ENCODE measurements at places on chromosomes 7 and 10.

DNA sequence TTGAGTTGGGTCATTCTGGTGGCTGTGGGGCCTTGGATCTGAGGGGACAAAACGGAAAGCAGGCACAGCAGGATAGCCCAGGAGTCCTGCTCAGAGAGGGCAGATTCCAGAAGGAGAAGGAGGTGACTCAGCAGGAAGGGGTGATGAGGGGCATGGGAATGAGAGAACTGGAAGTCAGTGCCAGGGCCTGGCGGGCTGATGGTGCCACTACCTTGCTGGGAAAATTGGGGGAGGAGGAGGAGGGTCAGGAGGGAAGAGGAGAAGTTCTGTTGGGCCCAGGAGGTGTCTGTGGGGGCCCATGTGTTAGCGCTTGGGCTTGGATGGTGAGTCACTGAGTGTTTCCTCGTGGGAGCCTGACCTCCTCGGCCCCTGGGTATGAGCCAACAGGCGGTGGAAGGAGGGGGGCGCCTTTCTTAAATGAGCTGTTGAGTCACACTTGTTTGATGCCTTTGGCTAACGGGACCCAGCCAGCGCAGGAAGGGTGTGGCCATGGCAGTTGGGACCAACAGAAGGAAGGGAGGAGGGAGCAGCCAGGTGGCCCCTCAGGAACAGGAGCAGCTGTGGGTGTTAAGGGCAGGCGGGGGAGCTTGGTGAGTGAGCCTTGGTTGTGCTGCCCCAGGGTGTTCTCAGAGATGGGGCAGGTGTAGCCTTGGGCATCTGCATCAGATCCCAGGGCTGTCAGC lies 130.0 kb upstream of the BTBD16 start:
- DNase-seq = no peak

- DNase-seq = no peak
Measured at GRCh38 chr10:28036587-28036986, 37.7 kb upstream of the ODAD2 start.

DNA sequence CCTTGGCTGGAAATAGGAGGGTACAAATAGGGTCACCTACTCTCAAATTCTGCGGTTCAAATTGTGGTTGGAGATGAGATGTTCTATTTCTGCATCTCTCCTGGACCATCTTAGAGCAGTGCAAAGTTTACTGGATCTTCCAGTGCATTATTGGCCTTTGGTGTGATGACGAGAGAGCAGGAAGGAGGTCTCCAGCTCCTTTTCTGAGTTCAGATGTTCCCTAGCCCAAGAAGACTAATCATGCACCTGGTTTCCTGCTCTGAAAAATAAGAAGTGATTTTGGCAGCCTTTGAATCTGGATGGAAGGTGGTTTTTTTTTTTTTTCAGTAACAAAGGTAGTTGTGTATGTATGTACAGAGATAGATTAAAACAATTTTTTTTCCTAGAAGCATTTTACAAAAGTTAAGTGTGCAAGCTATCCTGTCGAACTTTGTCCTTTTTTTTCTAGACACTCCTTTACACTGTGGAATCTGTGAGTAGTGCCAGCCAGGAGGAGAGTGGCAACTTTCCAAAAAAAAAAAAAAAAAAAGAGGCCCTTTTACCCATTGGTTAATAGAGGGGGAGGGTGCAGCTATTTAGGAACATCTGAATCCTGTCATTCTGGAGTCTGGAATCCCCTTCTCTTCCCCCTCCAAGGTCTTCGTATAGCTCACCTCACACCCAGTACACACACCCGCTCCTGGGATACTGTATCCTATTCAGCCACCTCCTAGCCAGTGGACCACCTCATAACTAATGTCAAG lies 26.3 kb downstream of the PAPSS2 start:
- DNase-seq = no peak

GRCh38 chr10:103648251-103648635 lies 154.7 kb downstream of the NEURL1 start:
- no peak for DNase-seq

- no peak for DNase-seq
Measured at GRCh38 chr10:75049316-75050148, 61.9 kb upstream of the SAMD8 start.

DNA sequence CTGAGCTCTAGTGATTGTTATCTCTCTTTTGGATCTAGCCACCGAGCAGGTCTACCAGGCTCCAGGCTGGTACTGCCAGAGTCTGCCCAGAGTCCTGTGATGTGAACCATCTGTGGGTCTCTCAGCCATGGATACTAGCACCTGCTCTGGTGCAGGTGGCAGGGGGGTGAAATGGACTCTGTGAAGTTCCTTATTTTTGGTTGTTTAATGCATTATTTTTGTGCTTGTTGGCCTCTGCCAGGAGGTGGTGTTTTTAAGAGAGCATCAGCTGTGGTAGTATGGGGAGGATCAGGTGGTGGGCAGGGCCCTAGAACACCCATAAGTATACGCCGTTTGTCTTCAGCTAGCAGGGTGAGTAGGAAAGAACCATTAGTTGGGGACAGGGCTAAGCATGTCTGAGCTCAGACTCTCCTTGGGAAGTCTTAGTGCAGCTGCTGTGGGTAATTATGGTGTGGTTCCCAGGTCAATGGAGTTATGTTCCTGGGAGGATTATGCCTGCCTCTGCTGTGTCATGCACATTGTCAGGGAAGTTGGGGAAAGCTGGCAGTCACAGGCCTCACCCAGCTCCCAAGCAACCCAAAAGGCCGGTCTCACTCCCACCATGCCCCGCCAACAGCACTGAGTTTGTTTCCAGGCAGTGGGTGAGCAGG lies 81.8 kb downstream of the NPSR1 start:
- no peak for DNase-seq

DNA sequence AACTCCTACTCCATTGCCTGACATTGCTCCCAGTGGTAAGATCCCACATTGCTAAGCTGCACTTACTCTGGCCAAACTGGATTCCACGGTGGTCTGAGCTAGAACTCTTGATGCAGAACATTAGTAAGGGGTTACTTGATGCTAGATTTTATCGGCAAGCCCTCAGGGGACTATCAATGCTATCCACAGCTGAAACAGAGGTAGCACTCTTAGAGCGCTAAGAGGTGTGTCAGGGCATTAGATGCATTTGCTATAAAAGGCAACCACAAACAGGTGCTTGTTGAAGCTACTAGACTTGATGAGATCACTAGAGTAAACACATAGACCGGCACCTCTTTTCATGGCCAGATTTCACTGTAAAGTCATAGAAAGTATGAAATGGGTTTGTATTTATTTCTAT lies 116.3 kb downstream of the MDFIC start:
- DNase-seq = no peak

GRCh38 chr7:23207021-23207420 lies 25.2 kb downstream of the NUP42 start:
- no peak for DNase-seq

DNA sequence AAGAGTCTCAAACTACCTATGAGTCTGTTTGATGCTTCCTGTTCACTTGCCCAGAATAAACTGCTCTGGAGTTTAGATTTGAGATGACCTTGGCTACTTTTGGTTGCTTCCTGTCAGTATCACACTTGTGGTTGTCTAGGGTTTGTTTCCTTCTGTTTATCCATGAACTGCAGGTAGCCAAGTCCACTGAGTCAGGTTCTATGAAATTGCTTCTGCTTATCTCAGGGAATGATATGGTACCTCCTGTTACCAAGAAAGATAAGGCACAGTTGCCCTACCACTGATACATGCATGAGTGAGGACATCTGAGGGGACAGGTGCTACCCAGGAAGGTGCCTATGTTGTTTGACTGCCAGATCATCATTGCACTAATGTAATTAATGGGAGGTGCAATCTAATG lies 15.8 kb upstream of the EEPD1 start:
- no peak for DNase-seq

DNA sequence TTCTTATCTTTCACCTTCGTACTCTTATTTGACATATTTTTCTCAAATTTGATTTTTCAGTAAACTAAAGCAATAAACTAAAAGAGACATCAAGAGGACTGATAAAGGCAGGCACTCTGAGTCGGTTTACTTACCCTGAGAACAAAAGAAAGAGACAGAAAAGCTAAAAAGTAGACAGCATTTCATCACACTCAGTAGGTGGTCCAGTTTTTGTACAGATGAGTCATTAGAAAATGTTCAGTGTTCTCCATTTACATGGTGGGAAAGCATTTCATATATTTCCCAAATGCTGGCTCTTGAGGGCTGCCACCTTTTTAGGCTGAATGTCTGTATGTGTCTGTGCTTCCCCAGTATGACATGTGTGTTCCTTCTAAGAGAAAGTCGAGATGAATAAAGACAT lies 52.7 kb downstream of the NHLRC2 start:
- DNase-seq = no peak

DNA sequence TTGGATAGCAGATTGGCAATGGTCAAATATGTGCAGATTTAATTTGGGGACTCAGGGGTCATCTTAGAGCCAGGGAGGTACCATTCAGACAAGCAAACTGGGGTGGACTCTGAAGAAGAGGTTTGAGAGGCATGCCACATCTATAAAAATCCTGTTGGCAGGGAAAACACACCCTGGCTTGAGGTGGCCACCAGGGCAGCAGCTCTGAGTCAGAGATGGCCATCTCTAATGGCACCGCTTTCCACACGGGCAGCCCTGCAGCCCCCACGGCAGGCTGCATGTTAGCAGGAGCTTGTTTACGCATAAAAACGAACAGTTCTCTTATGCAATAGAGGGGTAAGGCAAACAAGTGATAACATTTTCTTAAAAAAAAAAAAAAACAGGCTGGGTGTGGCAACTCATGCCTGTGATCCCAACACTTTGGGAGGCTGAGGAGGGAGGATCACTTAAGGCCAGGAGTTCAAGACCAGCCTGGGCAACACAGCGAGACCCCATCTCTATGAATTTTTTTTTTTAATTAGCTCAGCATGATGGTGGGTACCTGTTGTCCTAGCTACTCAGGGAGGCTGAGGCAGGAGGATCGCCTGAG lies 14.9 kb downstream of the DLG5 start:
- no peak for DNase-seq

GRCh38 chr7:7100432-7100849 lies 81.9 kb upstream of the C1GALT1 start:
- DNase-seq = no peak

All from stimulated activated CD8-positive, alpha-beta memory T cell treated with anti-CD3 and anti-CD28 coated beads, Interleukin-7, amount 100 ng/mL, for 1 hour (primary cell).